ENCODE measurements at places on chromosomes 11 and 22.
A peak's percentile ranks its signal among the peaks of the same experiment; 100 is the strongest.

DNA sequence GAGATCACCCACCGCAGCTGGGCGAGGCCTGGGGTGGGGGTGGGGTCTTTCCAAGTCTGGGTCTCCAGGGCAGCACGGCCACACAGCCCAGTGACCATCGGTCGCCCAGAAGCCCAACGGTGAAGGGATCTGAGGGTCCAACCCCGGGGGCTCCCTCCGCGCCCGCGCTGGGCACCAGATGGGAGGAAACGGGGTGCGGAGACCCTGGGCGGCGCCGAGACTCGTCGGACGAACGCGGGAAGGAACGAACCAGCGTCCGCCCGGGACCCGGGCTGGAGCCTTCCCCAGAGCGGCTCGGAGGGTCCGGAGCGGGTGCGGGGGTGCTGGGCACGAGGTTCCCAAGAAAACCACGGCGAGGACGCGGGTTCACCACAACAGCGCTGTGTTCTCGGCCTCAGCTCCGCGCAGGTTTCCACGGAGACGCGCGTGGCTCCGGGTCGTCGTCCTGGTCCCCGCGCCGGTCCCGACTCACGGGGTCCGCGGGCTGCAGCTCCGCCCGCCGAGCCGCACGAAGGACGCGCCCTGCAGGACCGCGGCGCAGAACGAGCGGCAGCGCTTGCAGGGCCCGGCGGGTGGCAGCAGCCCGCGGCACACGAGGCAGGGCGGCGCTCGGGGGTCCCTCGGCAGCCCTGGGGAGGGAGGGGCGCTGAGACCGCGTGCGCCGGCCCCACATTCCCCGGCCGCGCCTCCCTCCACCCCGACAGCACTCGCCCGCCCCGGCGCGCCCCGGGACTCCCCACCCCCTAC, 2.3 kb upstream of the IL17REL start:
- DNase-seq = no peak

GRCh38 chr22:20395181-20395906, 1.4 kb downstream of the ZNF74 start:
- DNase-seq = no peak

DNA sequence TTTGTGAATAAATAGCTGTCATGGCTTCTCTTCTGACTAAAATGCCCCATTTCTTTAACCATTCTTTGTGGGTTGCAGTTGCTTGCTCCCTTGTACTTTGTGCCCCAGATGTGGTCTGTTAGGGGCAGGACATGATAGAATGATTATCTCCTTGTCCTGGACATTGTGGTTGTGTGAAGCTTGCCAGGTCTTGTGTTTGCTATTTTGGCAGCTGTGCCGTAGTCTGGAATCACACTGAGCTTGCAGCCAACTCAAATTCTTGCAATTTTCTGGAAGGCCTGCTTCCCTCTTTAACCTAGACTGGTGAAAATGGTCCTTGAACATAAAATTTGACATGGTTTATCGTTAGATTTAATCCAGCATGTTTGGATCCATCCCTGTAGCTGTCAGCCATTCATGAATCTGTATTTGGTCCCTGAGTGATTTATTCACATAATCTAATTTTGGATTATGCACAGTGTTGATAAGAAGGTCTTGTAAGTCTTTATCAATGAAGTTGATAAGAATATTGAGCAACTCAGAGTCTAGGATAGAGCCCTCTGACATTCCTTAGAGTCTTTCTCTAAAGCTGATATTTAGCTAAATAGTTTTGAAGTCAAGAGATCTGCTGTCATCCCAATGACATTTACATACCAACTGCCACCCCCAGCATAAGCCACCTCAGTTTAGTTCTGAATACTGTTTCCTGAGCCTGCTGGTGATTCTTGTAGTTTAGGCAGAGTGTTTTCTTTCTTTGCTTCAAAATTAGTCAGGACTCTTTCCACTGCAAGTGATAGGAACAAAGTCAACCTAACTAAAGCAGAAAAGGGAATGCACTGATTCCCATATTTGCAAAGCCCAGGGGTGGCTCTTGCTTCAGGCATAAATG, 9.8 kb downstream of the SPON1 start:
- DNase-seq = no peak

DNA sequence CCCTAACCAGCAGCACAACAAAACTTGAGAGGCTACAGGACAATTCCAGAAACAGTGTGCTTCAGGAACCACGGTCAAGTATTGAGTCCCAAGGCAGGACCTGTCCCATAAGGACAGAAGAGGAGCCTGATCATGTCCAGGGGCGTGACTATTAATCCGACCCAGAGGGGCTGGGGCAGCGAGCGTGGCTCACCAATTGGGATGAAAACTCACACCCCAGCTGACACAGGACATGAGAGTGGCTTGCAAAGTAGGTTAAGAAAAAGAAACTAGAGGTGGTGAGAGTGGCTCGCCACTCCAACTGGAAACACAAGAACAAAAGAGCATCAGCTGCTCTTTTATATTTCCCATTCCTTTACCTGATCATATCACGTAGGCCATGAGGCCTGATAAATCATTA, 16.0 kb upstream of the FEZ1 start:
- DNase-seq = no peak

DNA sequence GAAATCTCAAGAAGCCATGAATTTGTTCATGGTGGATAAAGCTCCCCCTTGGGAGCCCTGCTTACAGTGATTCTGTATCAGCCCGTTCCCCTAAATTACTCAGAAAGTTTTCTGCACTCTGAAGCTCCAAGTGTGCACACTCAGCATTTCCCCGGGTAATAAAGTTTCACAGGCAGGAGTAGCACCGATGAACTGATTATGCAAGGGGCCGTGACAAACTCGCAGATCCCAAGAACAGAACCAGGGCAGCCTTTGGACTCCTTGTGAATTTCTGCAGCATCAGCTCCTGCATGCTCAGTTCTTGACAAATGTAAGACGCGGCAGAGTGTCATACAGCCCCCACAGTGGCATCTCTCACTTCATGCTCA, 73.5 kb downstream of the COMMD9 start:
- DNase-seq = no peak

DNA sequence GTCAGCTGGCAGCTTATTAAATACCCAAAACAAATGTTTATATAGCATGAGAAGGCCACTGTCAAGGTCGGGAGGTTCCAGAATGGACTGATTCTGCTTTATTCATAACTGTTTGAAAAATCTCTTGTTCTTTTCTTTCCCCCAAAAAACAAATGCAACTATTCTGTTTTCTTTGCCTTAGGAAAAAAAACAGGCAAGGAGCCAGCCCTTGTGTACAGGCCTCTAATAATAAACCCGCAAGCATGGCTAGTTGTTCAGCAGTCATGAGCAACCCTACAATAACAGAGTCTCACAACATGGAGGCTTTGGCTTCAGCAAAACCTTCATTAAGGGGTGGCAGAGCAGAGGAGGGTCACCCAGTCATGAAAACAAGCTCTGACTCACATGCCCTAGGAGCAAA, 191.7 kb downstream of the KIRREL3 start:
- no peak for DNase-seq

DNA sequence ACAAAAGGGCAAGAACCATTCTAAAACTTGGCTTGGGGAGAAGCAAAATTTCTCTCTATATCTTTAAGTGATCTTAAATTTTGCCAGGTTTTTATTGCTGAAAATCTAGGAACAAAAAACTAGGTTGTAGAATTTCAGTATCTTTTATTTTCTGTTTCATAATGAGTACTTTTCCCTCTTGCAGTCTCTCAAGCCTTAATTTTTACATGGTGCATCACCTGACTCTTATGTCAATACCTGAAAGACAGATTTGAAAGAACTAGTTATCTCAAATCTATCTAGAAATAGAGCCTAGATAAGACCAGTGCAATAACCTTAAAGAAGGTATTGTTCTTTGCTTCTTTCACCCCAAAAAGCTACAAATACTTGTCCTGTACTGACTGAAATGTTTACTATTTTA, 122.1 kb downstream of the TRIM44 start:
- no peak for DNase-seq

GRCh38 chr22:40334899-40335298, 11.4 kb upstream of the ADSL start:
- DNase-seq = no peak

DNA sequence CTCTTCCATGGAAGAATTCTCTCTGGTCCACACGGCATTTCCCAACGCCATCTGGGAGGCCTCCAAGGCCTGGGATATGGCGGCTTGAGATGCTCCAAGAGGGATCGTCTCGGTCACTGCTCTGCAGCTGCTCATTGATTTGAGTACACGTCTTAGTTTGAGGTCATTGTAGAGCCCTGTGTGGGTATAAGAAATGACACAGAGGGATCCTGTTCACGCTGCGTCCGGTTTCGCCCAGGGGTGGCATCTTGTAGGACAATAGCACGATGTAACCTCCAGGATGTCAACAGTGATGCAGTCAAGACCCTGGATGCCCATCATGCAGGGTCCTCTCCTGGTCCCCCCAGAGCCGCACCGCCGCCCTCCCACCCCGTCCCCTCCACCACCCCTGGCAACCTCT, 564.6 kb downstream of the BRD1 start:
- DNase-seq = no peak

DNA sequence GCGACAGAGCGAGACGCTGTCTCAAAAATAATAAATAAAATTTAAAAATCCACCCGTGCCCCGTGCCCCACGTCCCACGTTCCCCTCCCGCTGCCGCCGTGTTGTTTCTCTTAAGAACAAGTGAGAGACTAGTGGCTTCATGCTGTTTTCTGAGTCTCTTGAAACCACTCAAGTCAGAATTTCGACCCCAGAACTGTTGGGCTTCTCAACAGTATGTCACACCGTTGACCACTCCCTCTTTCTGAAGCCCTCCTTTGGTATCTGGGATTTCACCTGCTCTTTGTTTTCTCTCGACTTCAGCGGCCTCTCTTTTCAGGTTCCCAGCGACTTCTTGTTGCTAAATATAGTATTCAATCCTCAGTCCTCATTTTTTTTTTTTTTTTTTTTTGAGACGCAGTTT, 974 bp downstream of the PPIL2 start:
- DNase-seq = no peak

DNA sequence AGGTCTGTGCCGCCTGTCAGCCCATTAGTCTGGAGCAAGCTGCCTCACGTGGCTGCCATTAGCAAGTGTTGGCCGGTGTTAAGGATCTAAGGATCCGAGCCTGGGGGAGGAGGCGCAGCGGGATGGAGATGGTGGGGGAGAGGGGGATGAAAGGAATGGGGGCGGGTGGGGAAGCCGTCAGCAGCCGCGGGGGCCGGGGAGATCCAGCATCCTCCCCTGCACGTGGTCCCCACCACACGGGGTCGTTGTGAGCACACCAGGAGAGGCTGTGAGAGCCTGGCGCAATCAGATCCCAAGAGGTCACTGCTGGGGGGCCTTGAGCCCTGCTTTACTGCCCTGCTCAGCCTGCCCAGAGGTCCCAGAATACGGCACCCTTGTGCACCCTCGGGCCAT, 7.3 kb downstream of the CABP7 start:
- DNase-seq = peak; percentile 30

GRCh38 chr11:55949330-55949729, 13.1 kb upstream of the OR5I1 start:
- DNase-seq = no peak

- no peak for DNase-seq
These were observed 56.1 kb downstream of the ARHGEF12 start for GRCh38 chr11:120392314-120392713.

GRCh38 chr11:36150986-36151385, 138.2 kb downstream of the COMMD9 start:
- no peak for DNase-seq

DNA sequence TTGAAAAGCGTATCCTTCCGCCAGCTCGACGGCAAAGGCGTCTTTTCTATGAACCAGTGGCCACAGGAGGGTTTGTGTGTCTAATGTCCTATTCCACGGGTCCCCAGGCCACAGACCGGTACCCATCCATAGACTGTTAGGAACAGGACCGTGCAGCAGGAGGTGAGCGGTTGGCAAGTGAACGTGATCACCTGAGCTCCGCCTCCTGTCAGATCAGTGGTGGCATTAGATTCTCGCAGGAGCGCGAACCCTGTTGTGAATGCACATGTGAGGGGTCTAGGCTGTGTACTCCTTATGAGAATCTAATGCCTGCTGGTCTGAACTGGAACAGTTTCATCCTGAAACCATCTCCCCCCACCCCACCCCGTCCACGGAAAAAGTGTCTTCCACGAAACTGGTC, 62.7 kb upstream of the KCNQ1OT1 start:
- DNase-seq = no peak

- no peak for DNase-seq
These were observed 62.8 kb upstream of the CAPRIN1 start for GRCh38 chr11:33988586-33989370.

- no peak for DNase-seq
These were observed 102.3 kb downstream of the CHST1 start for GRCh38 chr11:45563171-45563570.

GRCh38 chr11:81420668-81421250, 1312.9 kb downstream of the FAM181B start:
- peak; percentile 2 for DNase-seq

GRCh38 chr11:119305556-119306372, 11.2 kb downstream of the MCAM start:
- DNase-seq = no peak

- no peak for DNase-seq
These were observed 22.1 kb downstream of the CD44 start for GRCh38 chr11:35160902-35161597.

DNA sequence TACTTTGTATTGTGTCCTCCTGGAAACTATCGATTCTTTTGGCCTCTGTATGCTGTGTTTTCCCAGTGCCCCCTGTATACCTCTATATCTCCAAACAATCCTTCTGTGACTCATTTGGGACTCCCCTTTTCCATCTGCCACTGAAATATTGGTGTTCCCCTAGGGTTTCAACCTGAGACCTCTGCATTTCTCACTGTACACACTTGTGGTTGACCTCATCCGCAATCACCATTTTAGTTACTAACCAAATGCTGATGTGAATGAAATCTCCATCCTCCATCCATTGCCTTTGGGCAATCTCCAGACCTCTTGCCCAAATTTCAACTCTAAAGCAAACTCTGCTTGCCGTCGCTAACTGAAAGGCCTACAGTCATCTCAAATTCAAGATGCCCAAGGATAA, 190.6 kb upstream of the PLET1 start:
- DNase-seq = no peak

DNA sequence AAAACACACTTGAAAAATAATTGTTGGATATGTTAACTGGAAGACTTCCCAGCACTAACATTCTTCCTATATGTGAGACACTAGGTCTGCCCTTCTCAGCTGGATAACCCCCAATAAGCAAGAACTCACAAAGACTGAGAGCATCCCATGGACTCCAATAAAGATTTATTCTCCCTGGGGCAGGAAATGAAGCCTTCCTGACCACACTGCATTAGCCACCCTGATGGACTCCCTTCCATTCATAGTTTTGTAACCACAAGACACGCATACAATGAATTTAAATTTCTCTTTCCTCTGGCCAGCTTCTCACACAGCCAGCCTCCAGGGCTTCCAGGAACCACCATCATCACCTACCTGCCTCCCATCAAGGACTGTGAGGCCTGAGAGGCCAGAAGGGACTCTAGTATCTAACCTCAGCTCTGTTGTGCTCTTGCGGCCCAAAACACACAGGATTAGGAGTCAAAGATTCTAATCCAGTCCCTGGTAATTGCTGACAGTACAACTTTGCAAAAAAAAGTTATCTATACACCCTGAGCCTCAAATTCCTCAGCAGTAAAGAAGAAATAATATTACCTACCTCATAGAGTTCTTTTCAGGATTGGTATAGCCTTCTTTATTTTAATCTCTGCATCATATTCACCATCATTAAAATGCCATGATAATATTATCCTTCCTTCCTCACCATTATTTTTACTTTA, 45.6 kb upstream of the GDPD4 start:
- peak; percentile 7 for DNase-seq

Measured in epithelial cell of esophagus (primary cell).